ENCODE measurements at places on chromosomes 4 and X. TPM values are rescaled to one million over a fixed set of nuclear protein-coding genes. Genes with fewer than 3 reads are reported as not detected.

UCP1 gene
- not detected for total RNA-seq

GPR173 gene
- 4.4 TPM for total RNA-seq

CITED1 gene
- 0.97 TPM for total RNA-seq

EIF1AX gene
- 36.3 TPM for total RNA-seq

APLN gene
- total RNA-seq: 1.3 TPM

PDGFRA gene
- total RNA-seq: 519 TPM

MAGEA11 gene
- total RNA-seq: not detected

SPANXA2 gene
- not detected for total RNA-seq

USO1 gene
- 126 TPM for total RNA-seq

P2RY8 gene
- total RNA-seq: not detected

FGFBP2 gene
- total RNA-seq: 0.49 TPM

PDE6B gene
- not detected for total RNA-seq

C4orf46 gene
- 14.4 TPM for total RNA-seq

LIN54 gene
- total RNA-seq: 11.5 TPM

TEC gene
- total RNA-seq: 2.4 TPM

HELT gene
- not detected for total RNA-seq

NUDT6 gene
- 4.1 TPM for total RNA-seq

ATP1B4 gene
- not detected for total RNA-seq

RHOXF2B gene
- not detected for total RNA-seq

TRPC3 gene
- total RNA-seq: 2.9 TPM

SPANXD gene
- not detected for total RNA-seq

NEUROG2 gene
- not detected for total RNA-seq

RBMXL3 gene
- total RNA-seq: not detected

CPXCR1 gene
- not detected for total RNA-seq

ARL9 gene
- total RNA-seq: 0.32 TPM

UNC5C gene
- 6.8 TPM for total RNA-seq

IRS4 gene
- not detected for total RNA-seq

AKAP4 gene
- not detected for total RNA-seq

TLR6 gene
- total RNA-seq: 3.1 TPM

All from hair follicle dermal papilla cell (primary cell).